ENCODE measurements at places on chromosomes 12 and 14.

- no peak for DNase-seq
Observed at GRCh38 chr12:89163918-89164317, 188.4 kb downstream of the DUSP6 start.

GRCh38 chr12:116707751-116708150 lies 30.1 kb downstream of the SPRING1 start:
- DNase-seq, result no peak

- DNase-seq, result no peak
Observed at GRCh38 chr12:109678719-109679118, 34.9 kb upstream of the FAM222A start.

DNA sequence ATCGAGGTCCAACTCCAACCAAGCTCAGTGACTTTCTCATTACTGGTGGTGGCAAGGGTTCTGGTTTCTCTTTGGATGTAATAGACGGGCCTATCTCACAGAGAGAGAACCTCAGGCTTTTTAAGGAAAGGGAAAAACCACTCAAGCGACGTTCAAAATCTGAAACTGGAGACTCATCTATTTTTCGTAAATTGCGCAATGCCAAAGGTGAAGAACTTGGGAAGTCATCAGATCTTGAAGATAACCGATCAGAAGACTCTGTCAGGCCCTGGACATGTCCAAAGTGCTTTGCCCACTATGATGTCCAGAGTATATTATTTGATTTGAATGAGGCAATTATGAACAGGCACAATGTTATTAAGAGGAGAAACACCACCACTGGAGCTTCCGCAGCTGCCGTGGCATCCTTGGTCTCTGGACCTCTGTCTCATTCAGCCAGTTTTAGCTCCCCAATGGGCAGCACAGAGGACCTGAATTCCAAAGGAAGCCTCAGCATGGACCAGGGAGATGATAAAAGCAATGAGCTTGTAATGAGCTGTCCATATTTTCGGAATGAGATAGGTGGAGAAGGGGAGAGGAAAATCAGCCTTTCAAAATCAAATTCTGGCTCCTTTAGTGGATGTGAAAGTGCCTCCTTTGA lies 343.5 kb upstream of the RGS6 start:
- no peak for DNase-seq

DNA sequence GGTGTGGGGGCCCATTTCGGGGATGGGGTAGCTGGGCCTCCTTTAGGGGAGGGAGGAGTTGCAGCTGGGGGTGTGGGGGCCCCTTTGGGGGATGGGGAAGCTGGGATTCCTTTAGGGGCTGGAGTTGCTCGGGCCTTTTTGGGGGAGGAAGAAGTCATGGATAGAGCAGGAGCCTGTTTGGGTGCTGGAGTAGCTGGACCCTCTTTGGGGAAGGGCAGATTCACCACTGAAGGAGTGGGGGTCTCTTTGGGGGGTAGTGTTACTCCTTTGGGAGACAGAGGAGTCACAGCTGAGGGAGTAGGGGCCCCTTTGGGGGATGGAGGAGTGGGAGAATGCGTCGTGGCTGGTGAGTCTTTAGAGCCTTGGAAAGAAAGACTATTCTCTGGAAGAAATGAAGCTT lies 6.5 kb downstream of the NACA start:
- DNase-seq, result no peak

DNA sequence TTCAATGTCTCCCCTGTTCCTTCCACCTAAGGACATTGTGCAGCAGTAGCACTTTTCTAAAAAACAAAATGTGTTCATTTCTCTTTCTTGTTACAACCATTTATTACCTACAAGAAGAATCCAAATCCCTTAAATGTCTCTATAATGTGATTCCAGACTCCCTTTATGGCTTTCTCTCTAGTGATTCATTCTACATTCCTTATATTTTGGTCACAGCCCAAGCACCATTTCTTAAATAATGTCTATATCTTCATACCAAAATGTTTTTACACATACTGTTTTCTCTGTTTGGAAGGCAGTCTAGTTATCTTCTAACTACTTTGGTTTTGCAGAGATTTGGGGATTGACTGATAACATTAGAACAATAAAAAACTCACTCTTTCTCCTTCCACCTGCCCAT lies 1037.3 kb upstream of the FLRT2 start:
- DNase-seq, result no peak

DNA sequence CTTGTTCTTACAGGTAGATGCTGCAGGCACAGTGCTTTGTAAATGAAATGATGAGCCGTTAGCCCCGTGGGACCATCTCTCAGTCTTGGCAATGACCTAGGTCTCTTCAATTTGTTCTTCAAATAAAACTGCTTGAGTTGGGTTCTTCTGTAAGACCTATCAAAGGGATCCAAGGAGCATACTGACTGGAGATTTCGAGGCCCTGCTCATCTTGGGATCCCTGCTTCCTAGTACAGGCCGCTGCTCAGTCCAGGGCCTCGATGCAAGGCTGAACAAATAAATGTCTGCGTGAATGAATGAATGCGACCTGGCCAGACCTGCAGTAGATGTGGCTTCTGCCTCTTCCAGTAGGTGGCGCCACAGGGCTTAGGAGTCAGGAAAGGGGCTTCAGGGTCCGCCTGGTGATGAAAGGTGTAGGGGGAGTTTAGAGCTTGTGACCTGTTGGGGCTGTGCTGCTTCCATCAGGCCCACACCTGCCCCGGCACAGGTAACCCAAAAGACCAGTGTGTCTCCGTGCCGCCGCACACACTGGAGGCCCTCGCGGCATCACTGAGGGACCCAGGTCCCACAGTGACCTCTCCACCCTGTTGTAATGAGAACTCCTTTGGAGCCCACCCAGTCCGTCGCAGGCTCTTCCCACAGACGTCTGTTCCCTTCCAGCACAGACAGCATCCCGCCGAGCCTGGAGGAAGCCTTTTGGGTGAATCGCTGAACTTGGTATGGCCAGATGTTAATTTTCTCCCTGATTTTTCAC lies 4.4 kb downstream of the CACNA1C start:
- peak; percentile 65 for DNase-seq

DNA sequence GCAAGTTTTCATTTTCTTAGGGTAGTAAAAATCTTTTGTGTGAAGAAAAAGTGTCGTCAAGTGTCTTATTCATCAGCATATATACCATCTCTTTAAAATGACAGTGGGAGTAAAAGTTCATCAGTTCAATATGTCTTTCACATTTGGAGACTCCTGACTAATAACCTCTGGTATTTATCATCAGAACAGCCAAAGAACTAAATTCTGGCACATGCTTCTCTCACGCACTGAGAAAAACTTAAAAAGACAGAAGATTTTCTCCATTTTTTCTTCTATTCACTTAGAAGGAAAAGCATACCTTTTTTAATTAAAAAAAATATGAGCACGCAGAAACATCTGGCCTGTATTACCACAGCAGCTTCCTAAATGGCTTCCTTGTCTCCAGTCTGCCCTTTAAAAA lies 265.7 kb downstream of the AKAP6 start:
- no peak for DNase-seq

DNA sequence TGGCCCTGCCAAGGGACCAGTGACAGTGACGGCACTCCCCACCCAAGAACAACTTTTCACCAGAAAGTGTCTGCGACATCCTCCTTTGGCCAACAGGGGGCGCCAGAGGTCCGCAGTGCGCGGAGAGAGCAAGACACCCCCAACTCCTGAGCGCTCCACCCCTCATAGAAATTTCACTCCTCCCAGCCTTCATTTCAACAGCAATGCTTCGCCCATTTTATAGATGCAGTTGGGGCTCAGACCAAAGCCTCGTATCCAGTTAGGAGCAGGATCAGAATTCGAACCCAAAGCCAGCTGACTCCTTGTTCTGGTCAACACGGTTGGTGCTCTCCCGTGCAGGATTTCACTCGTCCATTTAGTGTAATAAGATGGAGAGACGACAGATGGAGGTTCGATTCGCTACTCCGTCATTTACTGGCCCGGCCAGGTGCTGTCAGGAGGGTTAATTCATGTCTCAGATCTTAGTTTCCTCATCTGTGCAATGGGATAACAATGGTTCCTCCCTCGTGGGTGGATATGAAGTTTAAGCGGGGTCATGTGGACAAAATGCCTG lies 2.4 kb upstream of the POP5 start:
- DNase-seq, result peak; percentile 78

DNA sequence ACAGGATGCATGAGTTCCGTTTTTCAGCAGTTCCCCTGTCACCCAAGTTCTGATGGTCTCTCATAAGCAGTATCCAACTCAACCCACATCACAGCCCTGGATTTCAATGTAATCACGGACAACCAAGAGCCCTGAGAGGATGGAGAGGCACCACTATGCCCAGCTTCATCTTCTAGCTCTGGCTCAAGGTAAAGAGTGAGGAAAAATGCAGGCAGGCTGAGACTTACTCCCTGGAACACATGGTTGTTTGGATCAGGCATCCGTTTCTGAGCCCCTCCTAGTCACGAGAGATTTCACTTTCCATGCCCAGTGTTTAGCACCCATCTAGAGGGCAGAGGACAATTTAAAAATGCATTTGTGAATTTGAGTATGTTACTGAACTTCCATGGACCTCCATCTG lies 45.0 kb downstream of the ANO2 start:
- no peak for DNase-seq

GRCh38 chr14:61659582-61659981 lies 35.7 kb upstream of the HIF1A start:
- no peak for DNase-seq

- no peak for DNase-seq
Observed at GRCh38 chr14:23653051-23653450, 16.9 kb downstream of the DHRS2 start.

DNA sequence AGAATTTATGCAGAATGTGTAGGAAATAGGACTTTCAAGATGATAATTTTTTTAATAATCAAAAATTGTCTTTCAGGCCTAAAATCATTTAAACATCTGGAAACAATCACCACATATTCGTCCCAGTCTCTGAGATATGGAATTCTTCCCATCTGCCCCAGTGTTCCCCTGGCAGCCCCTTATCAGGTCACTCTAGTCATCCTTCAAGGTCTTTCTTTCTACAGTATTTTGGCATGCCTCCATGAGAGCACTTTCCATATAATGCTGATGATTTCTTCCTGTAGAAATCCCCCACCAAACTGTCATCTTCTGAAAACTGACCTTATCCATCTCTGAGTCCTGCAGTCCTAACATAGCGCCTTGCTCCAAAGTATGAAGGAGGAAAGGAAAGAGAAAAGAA lies 422.1 kb downstream of the RPS29 start:
- DNase-seq, result no peak

- DNase-seq, result no peak
Observed at GRCh38 chr14:100674897-100675619, 51.6 kb upstream of the DLK1 start.

GRCh38 chr12:58346032-58346632 lies 404.8 kb downstream of the ATP23 start:
- DNase-seq, result peak; percentile 73

GRCh38 chr12:64255249-64255648 lies 33.2 kb upstream of the KICS2 start:
- no peak for DNase-seq

DNA sequence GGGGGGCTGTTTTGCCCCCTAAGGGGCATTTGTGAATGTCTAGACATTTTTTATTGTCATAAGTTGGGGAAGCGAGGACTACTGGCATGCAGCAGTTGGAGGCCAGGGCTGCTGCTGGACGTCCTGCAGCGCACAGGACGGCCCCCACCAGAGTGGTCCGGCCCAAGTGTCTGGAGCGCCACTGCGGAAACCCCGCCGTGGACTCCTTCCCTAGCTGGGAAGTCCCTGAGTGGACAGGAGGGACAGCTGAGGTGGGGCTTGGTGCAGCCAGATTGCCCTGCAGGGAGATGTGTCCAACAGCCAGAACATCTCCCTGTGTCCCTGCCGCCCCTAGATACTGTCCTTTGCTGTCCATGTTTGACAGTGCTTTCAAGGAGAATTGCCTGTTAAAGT lies 5.5 kb downstream of the CKB start:
- DNase-seq, result no peak

DNA sequence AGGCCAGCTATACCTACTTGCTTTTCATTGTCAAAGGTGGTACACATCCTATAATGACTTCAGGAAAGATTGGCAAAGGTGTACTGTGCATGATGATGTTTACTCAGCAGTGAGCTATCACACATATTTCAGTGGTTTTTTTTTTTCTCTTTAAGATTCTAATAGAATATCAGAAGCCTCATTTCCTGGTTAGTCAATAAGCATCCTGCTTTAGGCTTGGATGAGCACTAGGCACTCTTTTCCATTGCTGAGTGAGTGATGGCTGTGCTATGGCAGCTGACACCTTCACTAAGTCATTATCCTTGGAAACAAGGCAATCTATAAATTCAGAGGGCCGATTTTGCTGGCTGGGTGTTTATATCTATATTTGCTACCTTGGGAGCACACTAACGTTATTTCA lies 161.1 kb upstream of the RASSF8 start:
- peak; percentile 44 for DNase-seq

DNA sequence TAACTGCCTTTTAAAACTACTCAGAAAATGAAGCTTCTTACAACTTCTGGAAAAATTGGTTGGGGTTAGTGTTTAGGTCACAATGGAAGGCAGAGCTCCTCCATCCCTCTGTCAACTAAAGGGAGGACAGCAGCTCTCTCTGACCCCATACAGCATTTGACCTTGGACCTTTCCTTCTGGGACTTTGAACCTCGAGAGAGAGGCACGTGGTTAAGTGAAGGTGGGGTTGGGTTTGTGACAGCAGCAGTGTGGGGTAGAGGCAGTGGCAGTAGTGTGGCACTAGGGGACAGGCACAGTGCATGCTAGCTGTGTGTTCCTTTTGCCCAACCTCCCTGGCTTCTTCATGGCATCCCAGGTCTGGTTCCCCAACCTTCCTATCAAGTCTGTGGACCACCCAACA lies 9.4 kb upstream of the C12orf75 start:
- no peak for DNase-seq

DNA sequence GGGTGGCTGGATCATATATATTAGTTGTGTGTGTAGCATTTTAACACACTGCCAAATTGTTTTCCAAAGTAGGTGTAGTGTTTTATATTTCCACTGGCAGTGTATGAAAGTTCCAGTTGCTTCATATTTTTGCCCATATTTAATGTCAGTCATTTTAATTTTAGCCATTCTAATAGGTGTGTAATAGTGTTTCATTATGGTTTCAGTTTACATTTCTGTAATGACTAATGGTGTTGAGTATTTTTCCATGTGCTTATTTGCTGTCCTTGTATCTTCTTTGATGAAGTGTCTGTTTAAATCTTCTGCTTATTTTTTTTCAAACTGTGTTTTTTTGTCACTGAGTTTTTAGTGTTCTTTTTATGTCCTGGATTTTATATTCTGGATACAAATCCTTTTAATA lies 8.7 kb downstream of the TBC1D15 start:
- no peak for DNase-seq

GRCh38 chr12:50572287-50572686 lies 67.5 kb downstream of the DIP2B start:
- peak; percentile 35 for DNase-seq

GRCh38 chr14:68669603-68670358 lies 123.1 kb downstream of the ZFP36L1 start:
- no peak for DNase-seq

GRCh38 chr12:106903241-106903945 lies 52.3 kb upstream of the TMEM263 start:
- peak; percentile 74 for DNase-seq

- DNase-seq, result no peak
Observed at GRCh38 chr12:11748903-11749302, 99.4 kb downstream of the ETV6 start.

GRCh38 chr14:85865701-85866100 lies 335.8 kb downstream of the FLRT2 start:
- DNase-seq, result no peak

GRCh38 chr14:45249856-45250575 lies 3.0 kb downstream of the MIS18BP1 start:
- DNase-seq, result no peak

All from ACHN (cell line).